ENCODE measurements at places on chromosomes 4 and X. TPM values are rescaled to one million over a fixed set of nuclear protein-coding genes. Genes with fewer than 3 reads are reported as not detected.

SRPX gene
- total RNA-seq = 2.0 TPM

TEX13D gene
- under 0.01 TPM for total RNA-seq

DKC1 gene
- total RNA-seq = 21.1 TPM

PNCK gene
- total RNA-seq = 27.3 TPM

PRRG3 gene
- total RNA-seq = 6.1 TPM

MID2 gene
- 7.6 TPM for total RNA-seq

ARHGAP6 gene
- total RNA-seq = 2.0 TPM

VSIG1 gene
- 0.74 TPM for total RNA-seq

CENPVL3 gene
- 1.2 TPM for total RNA-seq

INTU gene
- 29.0 TPM for total RNA-seq

IGSF1 gene
- total RNA-seq = 1.2 TPM

MEPE gene
- total RNA-seq = 0.49 TPM

GPRASP2 gene
- 77.2 TPM for total RNA-seq

TBX22 gene
- under 0.01 TPM for total RNA-seq

PABPC1L2A gene
- total RNA-seq = 1.7 TPM

TENM3 gene
- 71.5 TPM for total RNA-seq

AMBN gene
- total RNA-seq = 0.25 TPM

XAGE1B gene
- total RNA-seq = not detected

CAPN6 gene
- total RNA-seq = under 0.01 TPM

LRAT gene
- total RNA-seq = under 0.01 TPM

SYAP1 gene
- total RNA-seq = 17.0 TPM

HAUS7 gene
- 6.9 TPM for total RNA-seq

TKTL2 gene
- total RNA-seq = 0.49 TPM

MAGEE1 gene
- total RNA-seq = 12.0 TPM

REELD1 gene
- total RNA-seq = not detected

IL2 gene
- total RNA-seq = not detected

RTL5 gene
- 8.4 TPM for total RNA-seq

NAA11 gene
- total RNA-seq = not detected

MAGEC1 gene
- not detected for total RNA-seq

CYLC1 gene
- not detected for total RNA-seq

VEGFC gene
- total RNA-seq = 2.2 TPM

NPY1R gene
- 129 TPM for total RNA-seq

GPC3 gene
- 3.7 TPM for total RNA-seq

FRYL gene
- 67.9 TPM for total RNA-seq

VCX gene
- total RNA-seq = not detected

DUSP9 gene
- total RNA-seq = 1.7 TPM

TRIML2 gene
- not detected for total RNA-seq

TRPC3 gene
- 5.4 TPM for total RNA-seq

ACE2 gene
- total RNA-seq = 0.49 TPM

FGF16 gene
- total RNA-seq = under 0.01 TPM

USP26 gene
- not detected for total RNA-seq

NOX1 gene
- total RNA-seq = not detected

PPEF2 gene
- under 0.01 TPM for total RNA-seq

NFXL1 gene
- total RNA-seq = 18.9 TPM

MPP1 gene
- 12.5 TPM for total RNA-seq

ODAPH gene
- not detected for total RNA-seq

ADAM29 gene
- 0.49 TPM for total RNA-seq

CSN1S1 gene
- not detected for total RNA-seq
